ENCODE measurements at places on chromosomes 6 and 20. TPM values are rescaled to one million over a fixed set of nuclear protein-coding genes. Genes with fewer than 3 reads are reported as not detected.

DNA sequence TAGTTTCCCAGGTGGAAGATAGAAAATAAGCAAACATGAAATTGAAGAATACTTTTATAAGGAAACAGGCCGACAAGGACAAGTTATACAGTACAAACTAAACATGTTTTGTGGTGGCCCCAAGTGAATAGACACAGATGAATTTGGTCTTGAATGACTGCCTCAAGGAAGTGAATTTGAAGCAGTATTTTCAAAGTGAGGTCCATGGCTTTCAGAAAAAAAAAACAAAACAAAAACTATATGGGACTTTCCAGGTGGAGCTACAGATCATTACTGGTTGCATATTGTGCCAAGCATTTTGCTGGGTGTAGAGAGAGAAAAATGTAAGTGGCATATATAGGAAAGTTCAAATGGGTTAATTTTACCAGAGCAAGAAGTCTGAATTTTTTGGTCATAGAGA lies 68.8 kb downstream of the CYB5R4 start:
- no peaks in the 10 kb centered on the region for H3K27me3 ChIP-seq
- H3K4me1 ChIP-seq = no peaks in the 10 kb centered on the region
- no peak overlapping the region for H3K27ac ChIP-seq
- DNase-seq = no peak

OR2B6 gene
- total RNA-seq = not detected

GRCh38 chr6:18883851-18884250 lies 496.7 kb downstream of the RNF144B start:
- H3K4me1 ChIP-seq = no peaks in the 10 kb centered on the region
- no peaks in the 10 kb centered on the region for H3K27me3 ChIP-seq
- no peaks in the 10 kb centered on the region for H3K36me3 ChIP-seq
- H3K27ac ChIP-seq = no peak overlapping the region

C20orf144 gene
- total RNA-seq = 0.51 TPM

GRCh38 chr6:118188561-118188960 lies 281.5 kb downstream of the SLC35F1 start:
- H3K4me3 ChIP-seq = no peak overlapping the region
- no peaks in the 10 kb centered on the region for H3K27me3 ChIP-seq
- no peaks in the 10 kb centered on the region for H3K36me3 ChIP-seq
- DNase-seq = no peak
- no peak overlapping the region for H3K27ac ChIP-seq

PET117 gene
- 30.9 TPM for total RNA-seq

Measured in Caco-2 (cell line).